ENCODE measurements at places on chromosomes 1 and 21. TPM values are rescaled to one million over a fixed set of nuclear protein-coding genes. Genes with fewer than 3 reads are reported as not detected.

FCRLB gene
- total RNA-seq = not detected

OR2L2 gene
- 0.08 TPM for total RNA-seq

SYT14 gene
- not detected for total RNA-seq

DYNLT4 gene
- not detected for total RNA-seq

SPRR2F gene
- not detected for total RNA-seq

PLEKHG5 gene
- 1.8 TPM for total RNA-seq

SPATA1 gene
- total RNA-seq = 1.2 TPM

NGF gene
- total RNA-seq = not detected
